ENCODE measurements at places on chromosomes 12 and 14.

GRCh38 chr14:68284834-68285233 is 465.3 kb downstream of the RAD51B start:
- ATAC-seq, result no peak

- ATAC-seq, result peak; percentile 79
Measured at GRCh38 chr14:33848706-33849454, 102.0 kb downstream of the EGLN3 start.

- ATAC-seq, result no peak
Measured at GRCh38 chr12:129966146-129966995, 62.5 kb upstream of the TMEM132D start.

DNA sequence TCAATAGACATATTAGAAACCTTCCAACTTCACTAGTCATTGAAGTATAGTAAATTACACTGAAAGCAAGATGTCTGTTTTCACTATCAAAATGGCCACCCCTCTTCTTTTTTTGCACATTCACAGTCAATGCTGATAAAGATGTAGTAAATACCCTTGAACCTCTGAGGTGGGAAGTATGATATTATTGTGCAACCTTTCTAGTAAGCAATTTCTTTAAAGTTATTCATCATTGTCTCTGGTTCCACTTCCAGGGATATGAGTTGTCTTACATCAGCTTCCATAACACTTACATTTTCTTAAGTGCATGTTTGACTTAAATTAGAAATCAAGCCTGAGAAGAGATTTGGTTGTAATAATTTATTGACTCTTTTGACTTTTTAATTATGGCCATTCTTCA is 453.9 kb upstream of the MGAT4C start:
- ATAC-seq, result no peak

GRCh38 chr14:89543425-89543790 is 126.4 kb upstream of the FOXN3 start:
- no peak for ATAC-seq

GRCh38 chr14:79354336-79354735 is 857.0 kb downstream of the DIO2 start:
- no peak for ATAC-seq

GRCh38 chr12:46904406-46905238 is 78.8 kb upstream of the SLC38A4 start:
- no peak for ATAC-seq

DNA sequence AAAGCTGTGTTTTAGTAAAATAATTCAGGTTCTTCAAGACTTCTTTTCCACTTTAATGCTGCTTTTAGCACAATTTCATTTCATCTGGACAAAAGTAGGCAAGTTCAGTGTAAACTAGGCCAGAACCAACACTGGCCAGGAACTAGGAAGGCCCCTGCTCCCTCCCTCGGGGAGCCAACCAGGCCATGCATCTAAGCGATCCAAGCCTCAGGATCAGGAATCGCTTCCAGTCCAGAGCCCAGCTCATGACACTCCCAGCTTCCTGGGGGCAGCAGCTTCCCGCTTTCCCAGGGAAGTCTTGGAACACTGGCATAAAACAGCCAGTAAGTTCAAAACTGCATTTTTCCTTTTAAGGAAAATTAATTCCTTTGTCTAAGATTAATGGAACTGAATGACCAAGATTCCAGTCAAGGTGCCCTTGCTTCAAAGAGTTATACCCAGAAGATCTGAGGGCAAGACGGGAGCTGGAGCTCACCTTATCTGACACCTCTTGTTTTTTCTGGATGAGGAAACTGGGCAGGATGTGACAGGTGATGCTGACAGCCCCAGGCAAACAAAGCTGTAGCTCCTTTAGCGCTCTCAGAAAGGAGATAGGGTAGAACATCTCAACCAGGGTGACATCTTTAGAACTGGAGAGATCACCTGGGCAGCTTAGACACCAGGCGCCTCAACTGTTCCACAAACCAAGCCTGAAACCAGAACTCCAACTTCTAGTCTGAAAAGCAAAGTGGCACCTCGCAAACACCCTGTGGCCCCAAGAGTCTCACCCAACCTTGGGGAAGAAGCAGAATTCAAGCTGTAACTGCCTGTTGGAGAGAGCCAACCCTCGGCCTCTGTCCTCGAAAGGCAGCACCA is 61.4 kb upstream of the PNMA1 start:
- ATAC-seq, result no peak

DNA sequence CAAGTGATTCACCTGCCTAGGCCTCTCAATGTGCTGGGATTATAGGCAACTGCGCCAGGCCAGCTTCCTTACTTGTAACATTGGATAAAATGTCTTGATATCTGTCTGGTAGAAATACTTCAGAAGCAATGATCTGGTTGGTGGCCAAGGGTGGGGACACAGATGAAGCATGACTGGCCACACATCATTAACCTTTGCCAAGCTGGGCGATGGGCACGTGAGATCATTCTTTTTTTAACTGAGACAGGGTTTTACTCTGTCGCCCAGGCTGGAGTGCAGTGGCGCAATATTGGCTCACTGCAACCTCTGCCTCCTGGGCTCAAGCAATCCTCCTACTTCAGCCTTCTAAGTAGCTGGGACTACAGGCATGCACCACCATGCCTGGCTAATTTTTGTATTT is 31.1 kb downstream of the PLEKHH1 start:
- ATAC-seq, result no peak

DNA sequence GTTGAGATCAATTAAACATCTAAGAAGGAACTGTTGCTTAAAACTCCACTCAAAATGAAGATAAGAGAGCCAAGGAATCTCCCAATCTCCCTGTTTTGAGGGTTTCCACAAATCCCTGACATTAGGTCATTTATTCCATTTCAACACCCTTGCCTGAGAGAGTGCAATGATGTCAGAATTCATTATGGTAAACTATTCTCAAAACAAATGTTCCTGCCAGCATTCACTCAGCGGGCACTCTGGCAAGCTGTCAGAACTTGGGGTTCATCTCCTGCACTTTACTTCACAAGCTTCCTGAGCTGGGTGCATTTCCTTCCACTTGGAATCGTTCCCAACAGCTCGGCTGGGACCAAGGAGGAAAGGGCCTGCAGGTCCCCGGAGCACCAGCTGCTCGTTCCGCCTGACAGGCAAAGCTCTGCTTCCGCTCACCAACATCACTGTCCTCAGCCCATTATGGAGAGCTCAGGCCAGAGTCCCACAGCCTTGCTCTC is 117.8 kb downstream of the TTC7B start:
- peak; percentile 72 for ATAC-seq

GRCh38 chr14:72552236-72552635 is 341.7 kb downstream of the DPF3 start:
- ATAC-seq, result no peak

GRCh38 chr14:87368751-87369150 is 624.2 kb downstream of the GALC start:
- no peak for ATAC-seq

- no peak for ATAC-seq
Measured at GRCh38 chr14:85413836-85414526, 116.0 kb upstream of the FLRT2 start.

- ATAC-seq, result no peak
Measured at GRCh38 chr12:129064209-129064855, 211.1 kb downstream of the GLT1D1 start.

GRCh38 chr12:123962513-123962912 is 10.1 kb downstream of the CCDC92 start:
- no peak for ATAC-seq

DNA sequence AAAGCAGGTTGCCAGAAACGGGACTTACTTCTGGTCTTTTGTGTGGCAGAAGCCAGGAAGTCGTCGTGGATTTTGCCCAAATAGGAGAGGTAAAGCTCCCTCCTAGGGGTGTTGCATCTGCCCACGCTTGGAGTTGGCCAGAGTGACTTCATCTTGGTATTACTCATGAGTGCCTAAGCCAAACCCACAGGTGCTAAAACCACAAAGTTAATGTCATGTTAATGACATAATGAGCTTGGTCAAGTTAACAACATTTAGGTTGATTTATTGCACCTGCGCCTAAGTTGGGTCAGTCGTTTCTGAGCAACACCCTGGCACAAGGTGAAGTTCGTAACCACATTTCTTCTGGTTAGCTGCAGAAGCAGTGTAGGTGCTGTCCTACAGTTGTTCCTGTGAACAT is 225.2 kb downstream of the FUT8 start:
- ATAC-seq, result no peak

DNA sequence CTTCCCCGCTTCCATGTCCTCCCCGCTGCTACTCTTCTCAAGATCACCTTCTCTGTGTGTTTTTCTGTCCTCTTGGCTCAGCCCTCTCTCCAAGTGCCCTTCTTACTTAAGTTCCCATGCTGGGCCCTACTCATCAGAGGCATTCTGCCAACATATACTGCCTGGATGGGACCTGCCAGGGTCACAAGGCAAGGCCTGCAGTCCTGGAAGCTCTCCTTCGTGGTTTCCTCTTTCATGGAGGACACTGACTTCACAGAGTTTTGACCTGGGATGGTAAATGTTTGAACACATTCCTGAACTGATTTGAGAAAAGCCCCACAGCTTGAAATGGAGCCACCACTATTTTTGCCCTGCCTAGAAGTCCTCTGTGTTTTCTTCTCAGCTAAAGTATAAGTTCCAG is 140.9 kb downstream of the TMEM30B start:
- no peak for ATAC-seq

GRCh38 chr14:72603639-72604038 is 290.3 kb downstream of the DPF3 start:
- ATAC-seq, result no peak

- peak; percentile 32 for ATAC-seq
Measured at GRCh38 chr12:117063162-117063911, 35.9 kb downstream of the TESC start.

GRCh38 chr14:103232031-103232808 is 101.8 kb upstream of the EIF5 start:
- ATAC-seq, result no peak

GRCh38 chr12:14853961-14854360 is 10.6 kb upstream of the ART4 start:
- ATAC-seq, result no peak

GRCh38 chr12:90909069-90909770 is 45.8 kb downstream of the CCER1 start:
- ATAC-seq, result no peak

DNA sequence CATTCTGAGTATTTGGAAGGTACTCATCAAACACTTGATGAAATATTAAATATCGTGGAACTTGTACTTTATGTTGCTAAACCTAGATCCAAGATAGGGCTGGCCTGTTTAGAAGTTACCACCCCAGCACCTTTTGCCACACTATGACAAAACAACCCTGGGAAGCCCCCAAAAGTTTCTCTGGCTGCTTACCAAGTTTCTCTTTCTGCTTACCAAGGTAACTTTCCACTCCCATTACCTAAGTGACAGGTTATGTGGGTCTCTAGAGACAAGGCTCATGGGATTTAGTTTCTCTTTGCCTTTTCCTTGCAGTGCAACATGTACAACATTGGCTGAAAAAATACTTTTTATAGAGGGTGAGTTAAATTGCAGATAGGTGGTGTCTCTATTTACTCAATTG is 28.9 kb upstream of the PPM1A start:
- no peak for ATAC-seq

DNA sequence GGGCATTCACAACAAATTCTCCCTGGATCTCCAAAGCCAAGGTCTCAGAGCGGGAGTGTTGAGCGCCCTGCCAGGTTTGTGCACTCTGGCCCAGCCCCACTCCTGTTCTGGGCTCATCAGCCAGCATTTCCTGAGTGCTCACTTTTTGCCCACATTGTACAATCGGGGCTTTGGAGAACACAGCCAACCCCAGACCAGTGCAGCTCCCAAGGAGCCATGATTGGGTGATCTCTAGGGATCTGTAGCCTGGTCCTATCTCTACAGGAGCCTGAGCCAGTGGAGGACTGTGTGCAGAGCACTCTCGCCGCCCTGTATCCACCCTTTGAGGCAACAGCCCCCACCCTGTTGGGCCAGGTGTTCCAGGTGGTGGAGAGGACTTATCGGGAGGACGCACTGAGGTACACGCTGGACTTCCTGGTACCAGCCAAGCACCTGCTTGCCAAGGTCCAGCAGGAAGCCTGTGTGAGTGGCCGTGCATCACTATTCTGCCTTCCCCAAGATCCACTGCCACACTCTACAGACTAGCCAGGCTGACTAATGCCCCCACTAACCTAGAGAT is 2.8 kb downstream of the ARHGEF40 start:
- ATAC-seq, result no peak

DNA sequence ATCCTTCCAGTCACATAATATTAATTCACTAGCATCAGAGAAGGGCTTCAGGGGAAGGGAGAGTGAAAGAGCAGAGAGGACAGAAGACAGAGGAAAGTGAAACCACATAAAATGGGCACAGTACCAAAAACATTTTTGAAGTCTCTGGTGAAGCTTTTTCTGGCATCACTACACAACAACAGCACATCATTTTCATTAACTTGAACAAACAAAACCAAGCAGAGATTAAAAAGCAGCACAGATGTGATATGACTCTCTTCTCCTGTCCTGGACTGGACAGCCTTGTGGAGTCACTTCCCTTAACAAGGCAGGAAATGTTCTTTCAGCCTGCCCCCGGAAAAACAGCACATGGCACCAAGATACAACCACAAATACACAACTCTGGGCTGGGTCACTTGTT is 112.0 kb downstream of the TSPAN8 start:
- ATAC-seq, result peak; percentile 25

GRCh38 chr12:82481954-82482353 is 123.6 kb downstream of the METTL25 start:
- ATAC-seq, result no peak

DNA sequence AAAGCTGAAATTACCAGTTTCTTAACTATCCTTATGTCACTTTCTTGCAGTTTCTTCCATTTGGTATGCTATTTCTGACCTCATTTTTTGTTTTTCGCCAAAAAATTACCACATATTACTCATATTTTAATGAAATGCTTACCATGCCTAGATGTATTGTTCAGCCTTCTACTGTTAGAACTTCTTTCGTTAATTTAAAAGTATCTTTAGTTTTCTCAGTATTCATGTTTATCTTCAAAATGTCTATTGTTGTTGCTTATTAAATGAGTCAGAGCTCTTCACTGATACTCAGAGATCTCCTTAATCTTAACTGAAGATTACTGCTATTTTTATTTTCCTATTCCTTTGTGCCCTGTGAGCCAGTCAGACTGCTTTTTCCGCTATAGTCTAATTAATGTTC is 20.5 kb downstream of the RAP1B start:
- ATAC-seq, result no peak

DNA sequence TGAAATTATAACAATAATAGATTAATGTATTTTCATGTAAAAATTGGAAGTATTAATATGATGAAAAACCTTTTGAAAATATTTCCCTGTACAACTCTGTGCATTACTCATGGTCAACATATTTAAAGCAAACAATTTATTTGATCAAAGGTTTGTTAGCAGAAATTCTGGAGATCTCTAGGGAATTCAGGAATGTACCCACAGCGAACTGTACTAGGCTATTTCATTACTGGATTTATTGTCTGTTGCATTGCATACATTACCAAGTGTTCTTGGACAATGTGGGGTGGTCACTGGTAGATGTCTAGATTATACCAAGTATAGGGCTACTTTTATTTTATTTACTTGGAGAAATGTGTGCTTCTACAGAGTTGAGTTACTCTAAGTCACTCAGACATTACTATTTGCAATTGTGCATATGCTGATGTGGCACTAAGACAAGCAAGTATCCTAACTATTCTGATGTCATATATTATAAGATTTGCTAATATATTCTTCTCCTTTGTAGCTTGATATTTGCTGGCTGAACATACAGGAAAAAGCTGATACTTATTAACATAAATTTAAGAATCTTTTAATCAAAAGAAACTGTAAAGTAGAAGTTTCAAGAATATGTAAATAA is 323.3 kb downstream of the CCER1 start:
- ATAC-seq, result no peak

GRCh38 chr12:101642115-101643067 is 47.6 kb downstream of the MYBPC1 start:
- ATAC-seq, result peak; percentile 13

Measured in gastroesophageal sphincter (tissue), 4 donors.